Hematopoietic multipotent progenitor cell treated with erythropoietin and hydrocortisone succinate and interleukin-3 and kit ligand, for 4 days (in vitro differentiated cells): ENCODE measurements at places on chromosomes 4 and X.

DNA sequence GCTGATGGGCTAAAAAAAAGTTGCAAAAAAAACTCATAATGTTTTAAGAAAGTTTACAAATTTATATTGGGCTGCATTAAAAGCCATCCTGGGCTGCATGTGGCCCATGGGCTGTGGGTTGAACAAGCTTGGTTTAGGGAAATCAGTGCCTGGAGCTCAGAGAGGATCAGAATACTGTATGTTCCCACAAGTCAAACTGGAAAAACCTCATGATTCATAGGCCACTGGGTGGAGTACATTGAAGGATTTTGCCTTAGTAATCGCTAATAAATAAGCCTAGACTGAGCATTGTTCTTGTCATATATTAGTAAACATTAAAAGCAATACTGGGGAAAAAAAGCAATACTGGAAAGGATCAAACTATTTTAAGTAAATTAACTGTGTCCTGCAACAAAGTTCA, 246.3 kb upstream of the TAPT1 start:
- no peak for DNase-seq

DNA sequence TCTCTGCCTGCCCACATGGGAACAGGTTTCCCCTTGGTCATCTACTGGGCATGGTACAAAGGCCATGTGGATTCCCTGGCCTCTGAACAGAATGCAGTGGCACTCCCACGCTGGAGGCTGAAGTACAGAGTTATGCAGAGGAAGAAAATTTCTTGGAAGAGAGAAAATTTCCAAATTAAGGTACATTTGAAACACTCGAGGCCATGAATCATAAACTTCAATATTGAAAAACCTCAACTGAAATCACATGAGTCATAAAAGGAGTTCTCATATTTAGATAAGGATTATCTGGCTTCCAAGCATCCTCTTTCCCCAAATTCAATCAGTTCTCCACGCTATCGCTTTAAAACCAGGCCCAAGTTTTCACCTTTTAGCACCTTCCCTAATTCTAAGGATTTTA, 28.1 kb upstream of the TXK start:
- no peak for DNase-seq

GRCh38 chr4:172547724-172548123, 620.9 kb upstream of the GALNT7 start:
- peak; percentile 6 for DNase-seq

DNA sequence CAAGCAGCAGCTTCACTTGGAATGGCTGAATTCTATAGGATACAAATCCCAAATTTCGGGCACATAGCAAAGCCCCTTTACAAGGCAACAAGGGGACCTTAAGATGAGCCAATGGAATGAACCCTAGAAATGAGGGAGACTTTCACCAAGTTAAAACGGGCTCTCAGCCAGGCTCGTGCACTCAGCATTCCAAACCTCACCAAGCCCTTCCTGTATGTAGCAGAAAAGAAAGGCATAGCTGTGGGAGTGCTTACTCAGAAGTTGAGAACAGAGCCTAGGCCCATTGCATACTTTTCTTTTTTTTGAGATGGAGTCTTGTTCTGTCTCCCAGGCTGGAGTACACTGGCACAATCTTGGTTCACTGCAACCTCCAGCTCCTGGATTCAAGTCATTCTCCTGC, 10.8 kb upstream of the HERC5 start:
- DNase-seq: no peak

- no peak for DNase-seq
Observed at GRCh38 chrX:42000836-42001235, 77.5 kb upstream of the CASK start.

- DNase-seq: no peak
Observed at GRCh38 chr4:32148111-32148666, 1428.0 kb downstream of the PCDH7 start.
